ENCODE measurements at places on chromosomes 16 and 17.

GRCh38 chr17:81132197-81132540, 33.1 kb upstream of the PVALEF start:
- DNase-seq: no peak

DNA sequence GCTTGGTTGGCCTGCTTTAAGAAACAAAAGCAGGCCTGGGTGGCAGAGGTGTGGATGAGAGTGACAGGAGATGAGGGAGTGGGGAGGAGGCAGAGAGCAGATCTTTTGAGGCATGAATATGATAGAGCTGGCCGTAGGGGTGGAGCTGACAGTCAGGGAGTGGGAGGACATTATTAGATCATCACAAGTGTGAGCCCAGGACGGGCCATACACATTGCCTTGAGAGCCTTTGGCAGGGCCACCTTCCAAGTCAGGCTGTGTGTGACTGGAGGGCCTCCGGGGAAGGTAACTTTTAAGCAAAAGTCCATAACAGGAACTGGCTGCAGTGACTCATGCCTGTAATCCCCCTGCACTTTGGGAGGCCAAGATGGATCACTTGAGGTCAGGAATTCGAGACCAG, 26.3 kb downstream of the GINS3 start:
- peak; percentile 11 for DNase-seq

DNA sequence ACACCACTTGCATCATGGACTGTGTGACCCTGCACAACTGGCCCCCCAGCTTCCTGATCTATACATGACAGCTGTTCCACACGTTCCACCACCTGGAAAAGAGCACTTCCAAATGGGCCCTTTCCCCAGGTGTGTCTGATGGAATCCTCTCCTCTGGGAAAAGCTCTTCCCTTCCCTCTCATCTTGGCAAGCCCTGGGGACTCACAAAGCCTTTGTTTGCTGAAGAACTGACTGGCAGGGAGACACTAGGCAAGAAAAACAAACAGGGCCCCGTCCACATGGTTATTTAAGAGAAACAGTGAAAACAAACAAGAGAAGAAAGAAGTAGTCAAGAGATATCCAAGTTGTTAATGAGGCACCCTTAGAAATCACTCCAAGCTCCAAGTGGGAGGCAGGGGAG, 52.6 kb downstream of the C16orf95 start:
- DNase-seq: no peak

DNA sequence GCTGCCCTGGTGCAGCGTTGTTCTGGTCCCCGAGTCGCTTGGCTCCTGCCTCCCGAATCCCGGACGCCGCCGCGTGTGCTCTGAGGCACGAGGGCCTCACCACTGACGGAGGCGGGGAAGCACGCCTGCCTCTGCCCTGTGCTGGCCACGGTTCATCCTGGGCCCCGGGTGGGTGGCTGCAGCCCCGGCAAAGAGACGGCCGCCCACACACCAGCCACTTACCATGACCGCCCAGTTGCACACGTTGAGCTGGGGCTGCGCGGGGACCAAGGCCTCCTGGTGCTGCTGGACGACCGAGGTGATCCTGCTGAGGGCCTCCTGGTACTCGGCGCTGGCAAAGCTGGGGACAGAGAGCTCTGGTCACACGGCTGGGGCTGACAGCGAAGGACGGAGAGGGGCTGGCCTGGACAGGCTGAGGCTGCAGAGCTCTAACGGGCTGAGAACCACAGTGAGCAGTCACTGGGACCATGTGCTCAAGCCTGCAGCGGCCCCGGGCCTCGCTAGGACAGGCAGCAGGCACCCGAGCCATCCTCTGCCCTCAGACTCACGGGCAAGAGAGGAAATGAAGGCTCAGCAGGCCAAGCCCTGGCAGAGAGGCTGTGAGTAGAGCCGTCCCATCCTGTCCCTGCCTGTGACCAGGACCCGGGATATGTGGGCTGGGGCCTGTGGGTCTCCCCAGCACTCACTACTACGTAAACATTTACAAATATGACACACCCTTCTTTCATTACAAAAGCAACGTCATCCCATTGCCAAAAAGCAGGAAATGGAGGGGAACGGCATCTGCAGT, 6.3 kb upstream of the APRT start:
- peak; percentile 37 for DNase-seq

- DNase-seq: peak; percentile 61
Measured at GRCh38 chr16:20918486-20919239, 18.1 kb downstream of the LYRM1 start.

- no peak for DNase-seq
Measured at GRCh38 chr16:20781697-20782096, 17.9 kb downstream of the ACSM3 start.

DNA sequence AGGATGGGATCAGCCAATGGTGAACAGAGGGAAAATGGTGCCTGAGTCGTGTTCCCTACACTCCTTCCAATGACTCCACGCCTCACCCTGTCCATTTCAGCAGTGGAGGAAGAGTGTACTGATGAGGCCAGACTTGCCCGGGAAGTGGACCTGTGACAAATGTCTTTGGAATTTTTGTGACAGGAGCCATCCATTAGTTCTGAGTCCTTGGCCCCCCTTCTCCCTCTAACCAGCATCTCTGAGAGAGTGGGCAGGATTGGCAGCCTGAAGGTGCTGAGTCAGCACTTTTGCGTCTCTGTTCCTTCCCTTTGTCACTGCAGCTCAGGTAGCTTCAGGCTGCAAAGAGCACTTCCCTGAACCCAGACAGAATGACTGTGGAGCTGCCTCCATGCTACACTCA, 30.8 kb downstream of the BEAN1 start:
- DNase-seq: peak; percentile 24

DNA sequence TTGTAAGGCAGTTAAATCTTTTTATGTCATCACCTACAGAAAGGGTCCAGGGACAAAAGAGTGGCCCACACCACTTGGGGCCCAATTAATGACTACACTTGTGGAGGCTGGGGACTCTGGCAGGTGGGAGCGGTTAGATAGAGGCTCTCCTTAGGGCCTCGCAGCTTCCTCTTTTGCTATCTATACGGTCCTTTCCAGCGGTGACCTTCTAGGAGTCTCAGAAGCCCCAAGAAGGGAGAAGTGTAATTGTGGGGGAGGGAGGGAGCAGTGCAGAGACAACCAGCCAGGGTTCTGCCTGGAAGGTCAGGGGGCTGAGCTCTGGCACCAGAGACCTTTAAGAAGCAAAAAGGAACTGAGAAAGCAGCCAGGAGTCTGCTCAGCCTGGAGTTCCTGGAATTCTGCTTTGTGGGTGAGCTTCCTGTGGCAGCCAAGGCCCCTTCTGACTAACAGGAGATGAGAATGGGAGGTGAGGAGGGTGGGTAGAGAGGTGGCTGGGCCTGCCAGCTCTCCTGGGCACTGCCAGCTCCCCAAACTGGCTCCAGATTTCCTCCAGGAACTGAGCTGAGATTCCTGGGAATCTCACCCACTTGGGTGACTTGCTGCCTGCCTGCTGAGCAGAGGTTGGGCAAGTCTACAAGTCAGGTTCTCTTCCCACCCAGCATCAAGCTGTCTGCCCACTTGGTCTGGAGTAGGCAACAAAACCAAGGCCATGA, 16.3 kb upstream of the MAP3K14 start:
- DNase-seq: peak; percentile 35

- DNase-seq: peak; percentile 68
Measured at GRCh38 chr17:59451706-59452105, 113.7 kb upstream of the DHX40 start.

GRCh38 chr17:67107811-67108775, 63.7 kb downstream of the CACNG1 start:
- peak; percentile 35 for DNase-seq

GRCh38 chr16:73279451-73279850, 231.5 kb upstream of the ZFHX3 start:
- no peak for DNase-seq
